ENCODE measurements at places on chromosomes 7 and 10.

DNA sequence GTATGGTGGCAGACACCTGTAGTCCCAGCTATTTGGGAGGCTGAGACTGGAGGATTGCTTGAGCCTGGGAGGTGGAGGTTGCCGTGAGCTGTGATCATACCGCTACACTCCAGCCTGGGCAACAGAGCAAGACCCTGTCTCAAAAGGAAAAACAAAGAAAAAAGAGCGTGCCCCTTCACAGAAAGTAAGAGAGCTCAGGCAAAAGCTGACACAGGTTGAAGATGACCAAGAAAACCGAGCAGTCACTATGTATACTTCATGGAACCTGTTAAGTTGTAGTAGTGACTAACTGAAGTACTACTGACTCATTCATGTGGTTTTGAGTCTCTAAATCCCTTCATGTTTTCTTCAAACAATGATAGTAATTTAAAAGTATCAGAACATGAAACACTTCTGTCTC is 1.2 kb upstream of the PRRT4 start:
- no peak for DNase-seq

GRCh38 chr10:37707829-37708578 is 149.4 kb downstream of the ZNF248 start:
- no peak for DNase-seq

- no peak for DNase-seq
Observed at GRCh38 chr7:7567898-7568531, 1.3 kb downstream of the MIOS start.

DNA sequence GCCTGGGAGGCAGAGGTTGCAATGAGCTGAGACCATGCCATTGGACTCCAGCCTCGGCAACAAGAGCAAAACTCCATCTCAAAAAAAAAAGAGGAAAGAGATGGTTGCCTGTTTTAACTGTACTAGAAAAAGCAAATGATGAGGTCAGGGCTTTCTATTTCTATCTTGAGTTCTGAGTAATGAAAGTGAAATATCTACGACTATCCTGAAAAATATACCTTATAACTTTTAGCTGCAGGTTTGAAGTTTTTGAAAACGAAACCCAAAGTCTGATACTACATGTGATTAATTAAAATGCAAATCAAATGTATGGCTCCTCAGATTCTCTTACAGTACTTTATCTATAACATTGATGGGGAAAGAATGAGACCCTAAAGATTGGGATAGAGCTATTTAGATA is 636.2 kb upstream of the LRRN3 start:
- no peak for DNase-seq

GRCh38 chr10:92848441-92849233 is at the start of gene EXOC6:
Gene EXOC6, plus strand, starts transcription at chr10:92848520. Its CDS starts 14 bp downstream, at chr10:92848534.
- DNase-seq, result peak; percentile 55

GRCh38 chr7:80386686-80387085 is 125.2 kb downstream of the GNAT3 start:
- DNase-seq, result no peak

- no peak for DNase-seq
Observed at GRCh38 chr7:80277434-80278427, 143.1 kb downstream of the GNAI1 start.

- DNase-seq, result no peak
Observed at GRCh38 chr7:12625836-12626235, 55.3 kb downstream of the SCIN start.

DNA sequence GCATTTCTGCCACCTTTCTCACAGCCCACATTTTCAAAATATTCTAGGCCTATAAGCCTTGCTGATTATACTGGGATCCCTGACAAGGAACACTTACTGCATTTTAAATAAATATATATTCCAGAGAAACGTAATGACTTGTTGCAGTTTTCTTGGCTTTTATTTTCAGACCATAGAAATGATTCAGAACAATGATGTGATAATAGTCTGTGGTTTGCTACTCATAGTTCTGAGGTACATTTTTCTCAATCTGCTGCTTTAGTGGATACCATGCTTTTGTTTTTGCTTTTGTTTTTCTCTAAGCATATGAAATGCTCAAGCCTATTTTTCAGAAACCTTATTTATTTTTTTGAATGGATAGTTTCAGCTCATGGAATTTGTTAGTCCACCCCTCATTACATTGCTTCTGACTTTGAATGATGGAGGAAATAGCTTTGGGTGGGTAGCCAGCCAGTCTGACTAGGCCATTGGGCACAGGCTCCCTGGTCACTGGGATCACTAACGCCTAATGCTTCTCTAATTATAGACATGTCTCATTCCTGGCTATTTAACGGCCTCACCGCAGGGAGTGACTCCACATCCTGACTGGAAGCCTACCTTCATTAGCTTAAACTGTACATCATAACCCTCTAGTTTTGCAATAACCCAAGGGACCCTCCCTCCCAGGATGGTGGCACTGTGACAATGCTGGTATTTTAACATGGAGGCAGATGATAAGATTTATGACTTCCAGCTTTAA is 66.1 kb downstream of the MBL2 start:
- DNase-seq, result no peak

GRCh38 chr10:127986531-127987466 is 79.9 kb downstream of the PTPRE start:
- no peak for DNase-seq

DNA sequence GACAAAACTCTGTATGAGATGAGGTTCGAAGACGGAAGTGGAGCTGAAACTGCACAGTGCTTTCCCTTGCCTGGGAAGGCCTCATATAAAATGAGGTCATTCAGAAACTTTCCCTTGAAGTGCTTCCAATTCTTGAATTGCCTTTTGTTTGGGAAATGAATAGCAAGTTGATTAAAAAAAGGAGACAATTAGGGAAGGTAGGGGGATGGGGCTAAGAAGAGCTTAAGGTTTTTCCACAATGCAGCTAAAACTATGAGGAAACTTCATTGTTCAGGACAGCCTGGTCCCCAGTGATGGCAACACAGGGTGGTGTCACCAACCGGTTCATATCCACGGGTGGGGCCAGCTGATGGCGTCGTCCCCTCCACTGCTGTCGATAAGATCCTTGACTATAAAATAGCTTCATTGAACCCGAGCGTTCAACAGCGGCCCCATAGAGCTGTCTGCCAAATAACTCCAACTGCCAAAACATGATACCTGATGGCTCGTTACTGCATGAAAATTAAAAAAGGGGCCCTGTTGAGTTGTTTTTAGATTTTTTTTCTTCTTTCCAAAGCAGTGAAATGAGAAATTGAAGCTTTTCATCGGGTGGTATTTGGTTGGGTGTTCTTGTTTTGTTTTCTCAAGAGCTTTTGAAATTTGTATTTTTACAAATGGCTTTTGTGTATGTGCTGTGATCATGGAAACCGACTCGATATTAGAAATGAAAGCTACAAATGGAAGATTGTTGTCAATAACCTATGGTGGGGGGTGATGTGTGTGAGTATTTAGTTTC is 2.8 kb upstream of the CELF2 start:
- no peak for DNase-seq

- DNase-seq, result no peak
Observed at GRCh38 chr7:141609576-141609975, 58.4 kb downstream of the AGK start.

GRCh38 chr10:73750819-73751218 is 6.6 kb downstream of the SEC24C start:
- no peak for DNase-seq

DNA sequence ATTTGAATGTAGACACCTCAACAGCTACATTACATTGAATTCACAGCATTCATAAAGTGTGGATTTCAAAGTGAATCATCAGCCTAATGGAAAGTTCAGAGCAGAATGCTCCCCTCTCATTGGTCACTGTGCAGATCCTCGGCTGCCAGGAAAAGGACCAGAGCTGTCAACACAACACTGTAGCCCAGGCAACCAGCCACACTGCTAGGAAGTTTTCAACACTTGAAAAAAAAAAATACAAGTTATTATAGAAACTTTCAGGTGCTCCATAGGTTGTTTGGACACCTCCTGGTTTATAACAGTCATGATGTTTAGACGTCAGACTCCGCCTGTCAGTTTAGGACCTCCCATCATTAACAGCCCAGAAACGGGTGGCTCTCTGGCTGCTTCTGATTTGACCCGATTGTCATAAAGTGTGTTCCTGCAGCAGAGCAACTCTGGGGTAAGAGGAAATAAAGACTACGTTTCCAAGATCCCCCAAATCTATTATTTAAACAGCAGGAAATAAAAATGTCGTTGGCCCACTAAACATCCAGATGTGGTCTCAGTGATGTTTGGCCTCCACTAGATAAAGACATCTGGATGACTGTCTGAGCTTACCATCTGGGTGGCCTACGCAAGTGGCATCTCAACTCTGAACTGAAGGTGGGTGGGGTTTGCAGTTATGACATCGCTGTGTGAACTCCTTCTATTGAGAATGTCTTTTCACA is 117.4 kb downstream of the CABCOCO1 start:
- DNase-seq, result no peak

DNA sequence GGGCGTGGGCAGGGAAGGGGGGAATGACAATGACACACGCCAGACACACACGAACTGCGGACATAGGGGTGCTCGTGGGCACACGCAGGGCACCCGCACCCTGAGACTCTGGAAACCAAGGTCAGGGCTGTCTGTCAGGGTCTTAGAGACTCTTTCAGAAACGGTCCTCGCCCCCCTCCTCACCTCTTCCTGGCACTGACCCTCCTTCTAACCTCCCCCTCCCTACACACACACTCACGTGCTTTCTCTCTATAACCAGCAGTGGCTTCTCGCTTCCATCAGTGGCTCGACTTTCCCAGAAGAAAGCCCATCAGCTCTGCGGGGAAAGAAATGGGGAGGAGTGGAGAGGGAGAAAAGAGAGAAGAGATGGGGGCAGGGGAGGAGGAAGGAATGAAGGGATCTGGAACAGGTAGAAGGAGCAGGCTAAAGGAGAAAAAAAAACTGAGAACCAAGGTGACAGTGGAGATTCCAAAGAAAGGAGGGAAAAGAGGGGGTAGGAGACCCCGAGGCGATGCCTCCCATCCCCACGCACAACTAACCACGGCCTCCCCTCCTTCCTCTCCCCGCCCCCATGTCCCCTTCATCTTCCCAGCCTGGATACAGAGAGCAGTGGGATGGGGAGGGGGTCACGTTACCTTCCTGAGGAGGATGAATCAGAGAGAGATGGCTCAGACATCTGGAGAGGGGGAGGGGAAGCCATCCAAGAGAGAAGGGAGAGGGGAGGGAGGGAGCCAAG is 1.7 kb upstream of the VGF start:
- DNase-seq, result no peak

- DNase-seq, result no peak
Observed at GRCh38 chr10:120749072-120749471, 102.1 kb upstream of the WDR11 start.

DNA sequence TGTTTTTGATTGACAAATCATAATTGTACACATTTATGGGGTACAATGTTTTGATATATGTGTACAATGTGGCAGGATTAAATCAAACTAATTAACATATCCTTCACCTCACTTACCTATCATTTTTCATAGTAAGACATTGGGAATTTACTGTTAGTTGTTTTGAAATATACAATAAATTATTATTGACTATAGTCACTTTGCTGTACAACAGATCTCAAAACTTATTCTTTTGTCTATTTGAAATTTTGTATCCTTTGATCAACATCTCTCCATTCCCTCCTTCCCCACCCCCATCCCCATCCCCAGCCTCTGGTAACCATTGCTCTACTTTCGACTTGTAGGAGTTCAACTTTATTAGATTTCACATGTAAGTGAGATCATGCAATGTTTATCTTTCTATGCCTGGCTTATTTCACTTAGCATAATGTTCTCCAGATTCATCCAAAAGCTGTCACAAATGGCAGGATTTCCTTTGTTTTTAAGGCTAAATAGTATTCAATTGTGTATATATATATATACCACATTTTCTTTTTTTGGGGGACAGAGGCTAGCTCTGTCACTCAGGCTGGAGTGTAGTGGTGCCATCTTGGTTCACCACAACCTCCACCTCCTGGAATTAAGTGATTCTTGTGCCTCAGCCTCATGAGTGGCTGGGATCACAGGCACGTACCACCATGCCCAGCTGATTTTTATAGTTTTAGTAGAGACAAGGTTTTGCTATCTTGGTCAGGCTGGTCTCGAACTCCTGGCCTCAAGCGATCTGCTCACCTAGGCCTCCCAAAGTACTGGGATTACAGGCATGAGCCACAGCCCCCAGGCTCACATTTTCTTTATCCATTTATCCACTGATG is 23.3 kb upstream of the SLC26A5 start:
- no peak for DNase-seq

Data from cerebellar nuclear complex (tissue), 1 donor.